ENCODE measurements at places on chromosomes 2 and 18.

GRCh38 chr2:9738535-9739496 lies 104.5 kb upstream of the TAF1B start:
- DNase-seq: peak; percentile 49

DNA sequence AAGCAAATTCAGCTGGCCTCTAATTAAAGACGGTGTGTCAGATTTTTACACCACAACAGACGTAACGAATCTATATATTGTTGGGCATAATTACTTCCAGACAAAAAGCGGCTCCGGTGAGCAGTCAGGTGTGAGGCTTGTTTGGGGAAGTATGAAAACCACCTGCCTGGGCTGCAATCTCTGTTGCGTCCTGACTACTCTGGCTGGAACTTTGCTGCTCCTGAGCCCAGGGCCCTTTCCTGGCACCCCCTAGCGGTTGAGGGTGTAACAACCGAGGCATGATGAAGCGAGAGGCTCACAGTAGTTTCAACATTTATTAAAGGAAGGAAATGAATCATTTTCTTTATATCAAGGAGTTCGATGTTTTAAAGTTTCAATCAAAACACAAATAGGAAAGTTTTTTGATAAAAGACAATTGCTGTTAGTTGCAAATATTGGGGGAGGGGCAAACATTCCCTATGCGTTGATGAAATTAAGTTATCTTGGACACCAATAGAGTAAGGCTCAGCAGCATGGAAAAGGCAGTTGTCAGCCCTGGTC lies 10.6 kb upstream of the ITGB6 start:
- peak; percentile 92 for DNase-seq

DNA sequence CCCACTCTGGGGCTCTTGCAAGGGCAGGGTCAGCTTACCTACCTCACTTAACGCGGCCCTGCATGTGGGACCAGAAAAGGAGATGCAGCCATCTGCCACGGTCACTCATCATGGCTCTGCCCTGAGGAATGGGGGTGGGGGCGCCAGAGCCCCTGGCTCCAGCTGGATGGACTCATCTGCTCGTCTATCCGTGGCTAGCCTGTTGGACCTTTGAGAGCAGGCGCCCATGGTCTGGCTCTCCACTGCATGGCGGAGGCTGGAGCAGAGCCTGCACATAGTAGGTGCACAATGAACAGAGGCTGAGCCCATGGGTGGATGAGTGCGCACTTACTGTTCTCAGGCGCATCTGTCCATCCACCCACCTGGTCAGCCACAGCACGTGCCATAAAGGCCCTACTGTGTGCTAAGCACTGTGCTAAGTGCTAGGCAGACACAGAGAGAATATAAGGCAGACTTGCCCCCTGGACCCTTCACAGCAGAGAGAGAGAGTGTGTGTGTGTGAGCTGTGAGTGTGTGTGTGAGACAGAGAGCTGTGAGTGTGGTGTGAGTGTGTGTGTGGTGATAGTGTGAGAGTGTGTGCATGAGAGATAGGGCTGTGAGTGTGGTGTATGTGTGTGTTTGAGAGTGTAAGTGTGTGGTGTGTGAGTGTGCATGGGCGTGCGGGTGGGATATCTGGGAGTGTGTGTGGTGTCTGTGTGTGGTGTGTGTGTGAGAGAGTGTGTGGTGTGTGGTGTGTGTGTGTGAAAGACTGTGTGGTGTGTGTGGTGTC lies 151.3 kb downstream of the TFCP2L1 start:
- no peak for DNase-seq

GRCh38 chr2:181366675-181367175 lies 90.5 kb upstream of the ITGA4 start:
- DNase-seq: no peak

GRCh38 chr18:25047983-25048382 lies 304.0 kb downstream of the ZNF521 start:
- no peak for DNase-seq

DNA sequence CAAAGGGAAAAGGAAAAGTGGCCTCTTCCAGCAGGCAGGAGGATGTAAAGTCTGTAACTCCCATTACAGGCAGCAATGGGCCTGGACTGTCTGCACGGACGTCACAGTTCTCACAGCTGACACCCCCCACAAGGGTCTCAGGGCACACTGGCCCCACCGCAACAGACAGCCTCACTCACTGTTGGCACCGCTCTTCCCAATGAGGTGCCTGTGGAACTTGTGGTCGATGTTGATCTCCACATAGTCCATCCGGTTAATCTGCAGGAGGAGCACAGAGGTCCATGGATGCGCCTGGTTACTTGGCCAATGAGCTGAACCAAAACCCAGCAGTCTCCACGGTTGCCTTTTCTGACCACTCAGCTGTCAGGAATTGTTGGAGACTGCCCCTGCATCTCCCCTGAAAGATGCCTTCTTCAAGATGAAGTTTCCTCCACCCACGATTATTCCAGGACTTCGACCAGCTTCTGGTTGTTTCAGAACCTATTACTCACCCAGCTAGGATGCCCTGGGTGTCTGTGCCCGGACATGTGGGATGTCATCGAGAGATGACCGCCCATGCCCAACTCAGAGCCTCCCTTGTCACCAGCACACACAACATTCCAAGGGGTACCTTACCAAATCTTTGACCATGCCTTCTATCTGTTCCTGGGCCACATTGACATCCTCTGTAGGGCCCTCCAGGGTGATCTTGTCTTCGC lies 62.5 kb downstream of the HDLBP start:
- DNase-seq: no peak

GRCh38 chr2:555164-555922 lies 121.9 kb downstream of the TMEM18 start:
- no peak for DNase-seq

DNA sequence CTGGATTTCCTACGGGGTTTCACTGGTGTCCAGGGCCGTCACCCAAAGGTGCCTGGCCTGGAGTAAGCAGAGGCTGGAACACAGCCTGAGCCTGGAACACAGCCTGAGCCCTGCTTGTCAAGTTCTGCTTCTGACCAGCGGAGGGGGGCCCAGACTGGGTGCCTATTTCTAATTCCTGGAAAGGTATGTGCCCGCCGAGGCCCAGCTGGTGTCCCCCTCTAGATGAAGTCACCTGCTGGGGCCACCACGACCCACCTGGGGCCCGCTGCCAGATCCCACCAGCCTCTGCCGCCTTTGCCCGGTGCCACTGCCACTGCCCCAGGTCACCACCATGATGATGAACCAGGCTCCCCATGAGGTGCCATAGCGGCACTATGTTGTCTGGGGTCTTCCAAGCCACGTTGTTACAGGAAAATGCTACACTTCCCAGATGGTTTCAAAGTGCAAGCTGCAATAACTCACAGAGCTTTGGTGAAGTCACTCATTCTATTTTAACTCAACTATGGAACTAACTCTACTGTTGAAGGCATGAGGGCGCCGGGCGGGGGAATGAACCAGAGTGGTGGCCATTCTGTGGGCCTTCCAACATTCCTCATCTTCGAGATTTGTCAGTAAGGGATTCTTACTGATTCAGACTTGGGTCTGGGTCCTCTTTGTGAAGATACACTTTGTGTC lies 40.9 kb upstream of the LAPTM4A start:
- no peak for DNase-seq

DNA sequence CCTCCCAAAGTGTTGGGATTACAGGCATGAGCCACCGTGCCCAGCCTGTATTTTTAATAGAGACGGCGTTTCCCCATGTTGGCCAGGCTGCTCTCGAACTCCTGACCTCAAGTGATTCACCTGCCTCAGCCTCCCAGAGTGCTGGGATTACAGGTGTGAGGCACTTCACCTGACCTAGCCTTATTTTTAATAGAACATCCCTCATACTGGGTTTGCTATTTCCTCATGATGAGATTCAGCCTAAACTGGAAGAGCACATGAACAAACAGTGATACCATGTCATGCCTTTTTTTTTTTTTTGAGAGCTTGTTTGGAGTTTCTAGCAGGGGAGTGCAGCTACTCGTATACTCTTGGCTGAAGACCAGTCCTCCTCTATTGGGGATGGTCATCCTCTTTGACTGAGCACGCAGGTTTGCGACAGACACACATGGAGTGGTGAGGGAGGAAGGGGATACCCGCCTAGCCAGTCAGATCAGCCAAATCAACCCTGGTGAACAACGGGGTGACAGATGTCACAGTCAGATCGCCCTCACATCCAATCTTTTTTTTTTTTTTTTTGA lies 67.6 kb downstream of the USP37 start:
- no peak for DNase-seq

- no peak for DNase-seq
These were observed at the start of gene NAT8 for GRCh38 chr2:73642338-73643018. Gene NAT8 (minus strand): TSS chr2:73642422. CDS start chr2:73641628, 794 bp downstream.
